WTC11 (cell line): ENCODE measurements at places on chromosomes 11 and 22.

- no peak for DNase-seq
These were observed 589.0 kb downstream of the OPCML start for GRCh38 chr11:132943357-132943705.

DNA sequence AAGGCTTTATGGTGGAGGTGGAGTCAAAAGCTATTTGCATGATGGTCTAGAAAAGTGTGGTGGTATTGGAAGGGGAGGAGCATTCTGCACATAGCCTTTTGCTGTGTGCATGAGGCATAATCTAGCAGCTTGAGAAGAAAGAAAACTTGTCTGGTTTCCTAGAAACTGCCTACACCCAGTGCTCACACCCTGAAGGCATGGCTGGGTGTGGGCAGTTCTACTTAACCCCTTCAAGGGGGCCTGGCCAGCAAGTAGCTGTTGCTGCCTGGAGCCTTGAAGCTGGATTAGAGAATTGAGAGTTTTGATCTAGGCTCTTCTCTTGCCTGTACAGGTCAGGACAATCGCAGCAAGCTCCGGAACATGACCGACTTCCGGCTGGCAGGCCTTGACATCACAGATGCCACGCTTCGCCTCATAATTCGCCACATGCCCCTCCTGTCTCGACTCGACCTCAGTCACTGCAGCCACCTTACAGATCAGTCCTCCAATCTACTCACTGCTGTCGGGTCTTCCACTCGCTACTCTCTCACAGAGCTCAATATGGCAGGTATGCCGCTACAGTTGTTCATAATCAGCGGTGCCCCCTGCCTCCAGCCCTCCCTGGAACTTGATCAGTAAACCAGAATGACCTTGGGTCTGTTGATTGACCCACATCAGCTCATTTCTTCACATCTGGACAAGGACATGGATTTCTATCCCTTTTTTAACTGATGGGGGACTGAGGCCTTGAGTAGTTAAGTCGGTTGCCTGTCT, 12.2 kb upstream of the GRK2 start:
- no peak for DNase-seq

- DNase-seq, result no peak
These were observed 2.6 kb upstream of the CHRM1 start for GRCh38 chr11:62923601-62924411.

- no peak for DNase-seq
These were observed 27.2 kb downstream of the TTC12 start for GRCh38 chr11:113341388-113342165.

GRCh38 chr11:111585371-111585770, 16.9 kb upstream of the SIK2 start:
- DNase-seq, result no peak

DNA sequence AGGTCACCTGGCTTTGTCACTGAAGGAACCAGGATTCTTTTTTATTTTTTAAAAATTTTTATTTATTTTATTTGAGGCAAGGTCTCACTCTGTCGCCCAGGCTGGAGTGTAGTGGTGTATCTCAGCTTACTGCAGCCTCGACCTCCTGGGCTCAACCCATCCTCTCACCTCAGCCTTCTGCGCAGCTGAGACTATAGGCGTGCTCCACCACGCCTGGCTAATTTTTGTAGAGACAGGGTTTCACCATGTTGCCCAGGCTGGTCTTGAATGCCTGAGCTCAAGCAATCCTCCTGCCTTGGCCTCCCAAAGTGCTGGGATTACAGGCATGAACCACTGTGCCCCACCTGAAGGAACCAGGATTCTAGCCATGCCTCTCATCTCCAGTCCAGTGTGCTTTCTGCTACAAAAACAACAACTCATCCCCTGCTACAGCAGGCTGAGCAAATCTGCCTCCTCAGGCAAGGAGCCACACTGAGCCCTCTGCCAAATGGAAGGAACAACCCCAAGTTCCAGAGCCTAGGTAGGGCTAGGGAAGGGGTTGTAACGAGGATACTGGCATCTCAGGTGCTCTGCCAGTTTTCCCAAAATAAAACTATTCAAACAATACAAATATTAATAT, 2.6 kb upstream of the PEX26 start:
- DNase-seq, result no peak

- DNase-seq, result no peak
These were observed 289.1 kb upstream of the SORL1-AS1 start for GRCh38 chr11:121741761-121742361.

DNA sequence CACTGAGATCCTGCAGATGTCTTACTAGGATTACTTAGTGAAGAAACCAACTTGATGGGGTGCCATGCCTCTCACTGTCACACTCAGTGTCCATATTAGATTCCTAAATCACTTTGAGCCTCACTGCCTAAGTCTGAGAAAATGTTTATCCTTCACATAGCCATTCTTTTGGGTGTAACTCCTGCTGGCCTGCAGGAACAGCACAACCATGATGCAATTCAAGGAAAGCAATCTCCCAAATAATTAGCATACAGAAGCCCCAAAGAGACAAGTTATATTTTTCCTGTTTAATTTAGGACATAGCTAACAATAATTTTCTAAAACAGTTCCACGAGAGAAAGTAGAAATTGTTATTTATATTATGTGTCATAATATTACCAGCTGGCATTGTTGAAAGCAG, 655.5 kb downstream of the KCNA4 start:
- DNase-seq, result no peak

DNA sequence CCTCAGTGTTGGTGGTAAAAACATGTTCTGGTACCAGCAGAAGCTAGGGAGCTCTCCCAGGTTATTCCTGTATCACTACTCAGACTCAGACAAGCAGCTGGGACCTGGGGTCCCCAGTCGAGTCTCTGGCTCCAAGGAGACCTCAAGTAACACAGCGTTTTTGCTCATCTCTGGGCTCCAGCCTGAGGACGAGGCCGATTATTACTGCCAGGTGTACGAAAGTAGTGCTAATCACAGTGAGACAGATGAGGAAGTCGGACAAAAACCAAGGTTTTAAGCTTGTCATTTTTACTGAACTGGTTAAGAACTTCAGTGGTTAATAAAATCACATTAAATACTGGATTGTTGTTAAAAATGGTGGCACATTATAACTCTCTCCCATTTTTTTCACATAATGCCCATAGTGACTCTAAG, 42.6 kb upstream of the VPREB1 start:
- no peak for DNase-seq

- no peak for DNase-seq
These were observed 28.1 kb downstream of the COMMD9 start for GRCh38 chr11:36261094-36261493.

- DNase-seq, result no peak
These were observed 13.1 kb downstream of the IFT27 start for GRCh38 chr22:36762687-36763260.

- DNase-seq, result peak; percentile 11
These were observed 41.7 kb downstream of the KCNJ4 start for GRCh38 chr22:38413085-38414008.
